Stimulated activated CD8-positive, alpha-beta memory T cell treated with anti-CD3 and anti-CD28 coated beads, Interleukin-4, amount 100 ng/mL, for 48 hours (primary cell): ENCODE measurements at places on chromosomes 7 and 10.

- DNase-seq, result no peak
Observed at GRCh38 chr10:13716081-13717071, 129.6 kb downstream of the PRPF18 start.

- no peak for DNase-seq
Observed at GRCh38 chr10:92268748-92269147, 22.1 kb downstream of the CPEB3 start.

GRCh38 chr10:51462076-51462779, 237.2 kb downstream of the CSTF2T start:
- DNase-seq, result no peak

GRCh38 chr7:151087245-151088018, 1.2 kb downstream of the AGAP3 start:
- peak; percentile 59 for DNase-seq

- DNase-seq, result peak; percentile 20
Observed at GRCh38 chr7:157676001-157676400, 339.2 kb downstream of the DNAJB6 start.

DNA sequence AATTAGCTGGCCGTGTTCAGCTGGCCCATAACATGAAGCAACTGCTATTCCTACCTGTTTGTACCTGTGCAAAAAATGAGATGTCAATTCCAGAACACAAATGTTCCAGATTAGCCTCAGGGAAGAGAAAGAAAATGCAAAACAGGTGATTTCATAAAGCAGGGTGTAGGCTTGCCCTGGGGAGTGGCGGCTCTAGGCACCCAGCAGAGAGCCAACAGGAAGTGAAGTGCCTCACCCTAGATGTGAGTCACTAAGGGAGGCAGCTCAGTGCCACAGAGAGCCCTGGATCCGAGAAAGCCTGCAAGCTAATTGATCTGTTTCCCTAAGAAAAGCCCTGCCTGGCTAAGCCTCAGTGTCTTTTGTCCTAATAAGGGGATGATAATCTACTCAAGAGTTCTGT, 240.0 kb downstream of the ARHGAP21 start:
- DNase-seq, result peak; percentile 25

GRCh38 chr10:112768121-112768520, 181.9 kb upstream of the TCF7L2 start:
- no peak for DNase-seq

- no peak for DNase-seq
Observed at GRCh38 chr10:124339119-124340032, 79.3 kb downstream of the OAT start.

- no peak for DNase-seq
Observed at GRCh38 chr10:75291805-75292204, 56.0 kb upstream of the COMTD1 start.

- DNase-seq, result peak; percentile 48
Observed at GRCh38 chr7:93890464-93891068, at the start of gene TFPI2. Gene TFPI2 (minus strand): TSS chr7:93890753. CDS start chr7:93890678, 75 bp downstream.

- DNase-seq, result no peak
Observed at GRCh38 chr10:96047004-96047649, 3.7 kb downstream of the CCNJ start.

GRCh38 chr10:128860574-128860973, 606.5 kb upstream of the MGMT start:
- no peak for DNase-seq

DNA sequence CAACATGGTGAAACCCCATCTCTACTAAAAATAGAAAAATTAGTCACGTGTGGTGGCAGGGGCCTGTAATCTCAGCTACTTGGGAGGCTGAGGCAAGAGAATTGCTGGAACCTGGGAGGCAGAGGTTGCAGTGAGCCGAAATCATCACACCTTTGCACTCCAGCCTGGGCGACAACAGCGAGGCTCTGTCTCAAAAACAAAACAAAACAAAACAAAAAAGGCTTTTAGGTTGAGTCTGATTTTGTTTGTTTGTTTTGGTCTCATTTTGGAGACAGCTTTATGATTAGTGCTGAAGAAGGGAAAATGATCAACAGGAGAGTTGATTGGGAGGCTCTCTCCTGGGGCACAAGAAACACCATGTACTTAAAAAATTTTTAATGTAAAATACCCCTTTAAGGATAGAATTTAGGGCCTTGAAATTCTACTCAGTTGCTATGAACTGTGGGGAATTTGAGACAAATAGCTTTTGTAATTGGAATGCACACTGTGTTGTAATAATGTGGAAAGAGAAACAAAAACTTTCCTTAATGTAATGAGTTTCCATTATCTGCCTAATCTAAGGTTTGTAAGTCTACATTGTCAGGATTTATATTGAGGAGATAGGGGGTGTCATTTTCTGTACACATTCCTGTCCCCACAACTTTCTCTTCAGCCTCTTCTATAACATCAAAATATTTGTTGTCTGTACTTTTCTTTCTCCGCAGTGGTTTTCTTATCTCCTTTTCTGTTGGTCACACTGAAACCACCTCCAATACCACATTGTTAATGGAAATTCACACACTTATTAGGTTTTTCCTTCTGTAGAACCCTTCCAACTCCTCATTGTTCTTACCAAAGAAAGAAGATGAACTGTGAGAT, 41.3 kb downstream of the ARID5B start:
- DNase-seq, result no peak

DNA sequence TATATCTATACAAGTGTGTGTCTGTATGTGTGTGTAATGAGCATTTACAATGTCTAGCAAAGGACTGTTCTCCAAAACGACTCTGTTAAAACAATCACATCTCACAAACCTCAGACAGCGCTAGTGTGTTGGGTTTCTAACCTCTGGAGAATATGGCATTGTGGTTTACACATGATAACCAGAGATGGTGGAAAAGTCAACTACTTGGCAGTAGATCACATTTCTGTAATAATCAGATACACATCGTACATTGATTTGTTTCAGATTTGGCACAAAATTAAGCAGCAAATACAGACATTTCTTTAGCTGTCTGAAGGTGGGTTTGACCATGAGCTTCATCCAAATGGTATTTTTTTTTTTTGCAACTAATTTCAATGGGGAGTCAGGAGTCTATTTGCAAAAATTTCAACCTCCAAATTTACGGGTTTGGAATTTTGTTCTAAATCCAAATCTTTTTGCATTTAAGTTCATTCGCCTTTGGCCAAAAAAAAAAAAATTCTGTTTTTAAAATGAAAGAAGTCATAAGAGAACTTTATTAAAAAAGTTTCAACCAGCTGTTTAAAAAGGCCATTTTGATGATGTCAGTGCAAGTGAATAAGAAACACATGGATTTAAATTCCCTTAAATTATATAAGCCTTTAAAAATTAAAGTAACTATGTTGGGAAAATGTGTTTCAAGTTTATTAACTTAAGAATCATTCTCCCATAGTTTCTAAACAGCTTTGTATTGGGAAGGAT, 127.8 kb downstream of the TMEM26 start:
- DNase-seq, result no peak

DNA sequence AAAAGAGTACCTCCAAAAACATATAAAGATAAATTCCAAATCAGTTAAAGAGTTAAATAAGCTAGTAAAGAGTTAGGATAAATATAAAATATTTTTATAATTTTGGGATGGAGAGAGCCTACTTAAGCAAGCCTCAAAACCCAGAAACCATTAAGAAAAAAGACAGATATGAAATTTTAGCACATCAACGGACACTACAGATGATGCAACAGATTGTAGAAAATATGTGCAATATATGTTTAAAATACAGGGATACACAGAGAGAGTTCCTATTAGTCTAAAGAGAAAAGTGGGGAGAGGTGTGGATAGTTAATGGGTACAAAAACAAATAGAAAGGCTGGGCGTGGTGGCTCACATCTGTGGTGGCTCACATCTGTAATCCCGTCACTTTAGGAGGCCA, 23.6 kb upstream of the USP54 start:
- DNase-seq, result no peak

- DNase-seq, result no peak
Observed at GRCh38 chr10:49050906-49051305, 64.4 kb downstream of the VSTM4 start.

GRCh38 chr10:60031664-60032063, 125.3 kb upstream of the CCDC6 start:
- no peak for DNase-seq

GRCh38 chr7:139748373-139748765, 29.4 kb downstream of the HIPK2 start:
- no peak for DNase-seq

DNA sequence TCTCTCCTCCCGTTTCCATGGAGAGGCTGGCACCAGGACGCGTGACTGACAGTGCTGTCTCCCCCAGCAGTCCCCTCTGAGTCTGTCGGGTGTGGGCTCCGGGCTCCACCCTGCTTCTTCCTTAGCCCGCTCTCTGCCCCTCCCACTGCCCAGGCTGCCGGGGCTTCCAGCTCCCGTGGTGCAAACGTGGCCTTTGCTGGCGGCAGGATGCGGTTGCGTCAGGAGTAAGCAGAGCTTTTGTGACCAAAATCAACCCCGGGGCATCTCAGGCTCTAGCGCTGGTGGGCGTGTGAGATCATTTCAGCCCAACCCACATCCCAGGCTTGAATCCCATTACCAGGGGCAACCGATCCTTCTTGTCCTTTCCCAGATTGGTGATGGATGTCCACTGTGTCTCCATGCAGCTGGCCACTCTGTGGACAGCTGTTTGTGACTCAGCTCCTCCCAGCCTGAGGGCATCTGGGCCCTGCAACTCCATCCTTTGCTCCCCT, 28.2 kb downstream of the PTPRE start:
- DNase-seq, result no peak

- DNase-seq, result no peak
Observed at GRCh38 chr7:54563329-54563916, 21.2 kb downstream of the VSTM2A start.

DNA sequence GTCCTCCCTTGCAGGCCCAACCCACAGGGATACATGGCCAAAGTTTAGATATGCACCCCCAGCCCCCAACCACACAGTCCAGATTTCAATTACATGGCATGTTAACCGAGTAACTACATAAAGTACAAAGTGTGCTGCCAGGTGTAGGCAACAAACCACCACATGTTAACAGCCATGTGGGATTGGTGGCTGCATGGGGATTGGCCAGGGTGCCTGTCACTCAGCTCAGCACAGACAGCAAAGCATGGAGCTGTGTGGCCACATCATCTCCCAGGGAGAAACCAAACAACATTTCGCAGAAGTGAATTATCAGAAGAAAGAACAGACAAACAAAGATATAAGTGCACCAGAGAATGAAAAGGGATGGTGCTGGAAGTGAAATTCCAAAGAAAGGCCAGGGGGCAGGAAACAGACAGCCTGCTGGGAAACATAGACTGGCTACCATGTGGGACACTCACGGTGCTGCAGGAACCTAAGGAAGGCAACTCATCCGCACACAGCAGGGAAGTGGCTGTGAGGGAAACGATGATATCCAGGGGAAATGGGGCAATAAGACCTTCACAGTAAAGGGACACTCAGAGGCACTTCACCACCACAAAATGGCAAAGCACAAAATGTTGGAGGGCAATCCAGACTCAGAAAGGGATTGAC, 171.2 kb downstream of the PTPRN2 start:
- DNase-seq, result peak; percentile 7

- no peak for DNase-seq
Observed at GRCh38 chr7:25893436-25893835, 258.6 kb upstream of the NFE2L3 start.

GRCh38 chr10:78045237-78045636, 11.6 kb downstream of the RPS24 start:
- peak; percentile 53 for DNase-seq

GRCh38 chr7:85954961-85955360, 688.7 kb upstream of the GRM3 start:
- DNase-seq, result no peak

GRCh38 chr7:150385302-150385723, 6.2 kb downstream of the ZNF775 start:
- DNase-seq, result no peak

DNA sequence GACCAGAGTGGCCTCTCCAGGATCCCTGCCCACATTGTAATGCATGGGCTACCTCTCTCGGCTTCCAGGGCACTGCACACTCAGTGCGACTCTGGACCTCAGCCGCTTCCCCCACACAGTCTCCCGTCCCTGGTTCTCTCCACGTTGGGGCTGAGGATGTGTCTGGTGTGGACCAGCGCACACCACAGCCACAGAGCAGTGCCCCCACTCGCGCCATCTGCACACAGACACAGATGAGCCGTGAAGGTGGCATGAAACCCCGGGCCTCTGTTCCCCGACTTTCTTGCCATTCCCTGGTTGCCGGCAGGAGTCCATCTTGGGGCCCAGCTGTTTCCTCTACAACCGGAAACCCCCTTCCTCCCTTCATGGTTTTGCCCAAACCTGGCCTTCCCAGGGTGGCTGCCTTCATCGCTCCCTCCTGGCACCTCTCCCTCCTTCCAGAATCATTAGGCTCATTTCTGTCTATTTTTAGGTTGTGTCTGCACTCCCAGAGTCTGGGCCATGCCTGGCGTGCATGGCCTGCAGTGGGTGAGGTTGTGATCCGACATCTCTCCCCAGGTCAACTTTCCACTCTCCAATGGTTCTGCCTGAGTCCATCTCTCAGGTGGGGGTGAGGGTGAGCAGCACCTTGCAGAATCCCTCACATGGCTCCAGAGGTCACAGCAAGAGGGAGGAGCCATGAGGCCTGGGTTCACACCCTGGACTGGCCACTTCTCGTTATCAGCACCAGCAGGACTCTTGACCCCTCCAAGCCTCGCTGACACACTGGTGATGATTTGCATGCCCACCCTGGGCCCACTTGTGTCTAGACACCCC, 10.1 kb downstream of the RASGEF1A start:
- DNase-seq, result no peak

DNA sequence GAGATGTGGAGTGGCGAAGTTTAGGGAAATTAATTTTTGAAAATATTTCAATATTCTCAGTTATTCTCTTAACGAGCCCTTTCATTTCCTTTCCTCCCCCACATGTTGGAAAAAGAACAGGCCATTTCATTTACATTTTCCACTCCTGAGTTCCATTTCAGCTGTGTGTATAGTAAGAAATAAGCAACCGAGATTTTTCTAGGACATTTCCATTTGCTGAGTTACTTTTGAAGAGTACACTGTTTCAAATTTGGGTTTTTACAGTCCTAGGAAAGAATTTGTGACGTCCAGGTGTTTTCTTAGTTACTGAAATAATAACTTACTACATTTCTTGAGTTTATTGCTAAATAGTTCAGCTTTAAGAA, 1.2 kb downstream of the SEPTIN7 start:
- DNase-seq, result no peak

GRCh38 chr10:98555021-98555619, 108.4 kb upstream of the HPS1 start:
- no peak for DNase-seq

GRCh38 chr7:49791088-49791741, 17.8 kb downstream of the VWC2 start:
- no peak for DNase-seq

- DNase-seq, result no peak
Observed at GRCh38 chr7:1150400-1151002, 9.5 kb downstream of the ZFAND2A start.

DNA sequence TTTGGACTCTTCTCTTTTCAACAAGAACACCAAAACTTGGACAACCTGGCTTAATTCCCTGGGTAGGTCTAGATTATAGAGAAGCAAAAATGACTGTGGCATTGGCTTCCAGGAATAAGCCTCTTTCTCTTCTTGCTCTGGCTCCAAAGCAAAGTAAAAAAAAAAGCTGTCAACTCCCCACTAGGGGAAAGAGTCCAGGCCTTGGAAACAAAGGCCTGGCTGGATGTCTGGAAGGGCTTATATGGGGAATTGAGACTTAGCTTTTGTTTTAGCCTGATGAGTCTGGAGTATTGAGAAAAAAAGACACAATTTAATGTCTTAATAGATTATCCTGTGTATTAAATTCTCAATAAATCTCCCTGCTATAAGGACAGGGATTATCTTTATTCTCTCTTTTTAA, 300.6 kb downstream of the SORCS3 start:
- DNase-seq, result no peak
